T-helper 9 cell (primary cell): ENCODE measurements at places on chromosomes 3 and 15.

DNA sequence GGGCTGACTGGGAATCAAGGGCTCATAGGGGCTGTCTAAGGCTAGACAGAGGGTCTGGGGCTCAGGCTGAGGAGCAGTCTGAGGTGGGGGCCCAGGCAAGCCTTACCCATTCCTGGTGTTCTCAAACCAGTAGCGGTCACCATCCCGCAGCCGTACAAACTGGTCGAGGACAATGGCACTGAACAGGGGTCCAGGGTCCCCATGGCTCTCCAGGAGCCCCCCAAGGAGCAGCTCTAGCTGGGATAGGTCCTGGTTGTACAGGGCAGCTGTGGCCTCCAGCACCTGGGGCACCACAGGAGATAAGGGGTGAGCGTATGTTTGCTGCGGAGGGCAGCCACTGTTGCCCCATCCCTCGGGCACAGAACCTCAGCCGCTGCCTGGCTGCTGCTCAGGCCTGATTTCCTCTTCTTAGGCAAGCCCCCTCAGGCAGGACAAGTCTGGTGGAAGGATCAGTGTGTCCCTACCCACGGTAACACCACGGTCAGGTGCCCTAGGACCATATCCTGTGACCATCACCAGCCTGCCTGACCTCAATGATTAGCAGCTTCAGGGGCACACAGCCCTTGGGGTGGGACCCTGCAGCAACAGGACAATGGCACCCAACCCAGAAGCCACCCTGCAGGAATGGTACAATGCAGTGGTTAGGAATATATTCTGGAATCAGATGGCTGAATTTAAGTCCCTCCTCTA, 5.9 kb downstream of the DUOX2 start:
- no peak for DNase-seq

DNA sequence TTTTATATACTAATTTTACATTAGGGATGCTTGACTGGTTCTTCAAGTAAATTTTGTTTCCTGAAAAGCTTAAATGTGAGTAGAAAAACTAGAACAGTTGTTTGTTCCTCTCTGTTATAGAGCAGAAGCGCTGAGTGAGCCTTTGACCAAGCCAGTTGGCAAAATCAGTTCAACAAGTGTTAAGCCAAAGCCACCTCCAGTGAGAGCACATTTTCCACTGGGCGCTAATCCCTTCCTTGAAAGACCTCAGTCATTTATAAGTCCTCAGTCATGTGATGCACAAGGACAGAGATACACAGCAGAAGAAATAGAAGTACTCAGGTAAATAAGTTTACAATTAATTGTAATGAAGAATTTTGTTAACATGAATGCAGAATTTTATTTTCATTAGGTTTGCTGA, 14.6 kb downstream of the CAPN7 start:
- DNase-seq, result no peak

GRCh38 chr3:65751123-65751700, 287.5 kb downstream of the MAGI1 start:
- DNase-seq, result no peak

GRCh38 chr3:127084401-127084990, 101.6 kb downstream of the PLXNA1 start:
- DNase-seq, result no peak

- DNase-seq, result no peak
Measured at GRCh38 chr3:157465741-157466140, 29.1 kb downstream of the PTX3 start.

DNA sequence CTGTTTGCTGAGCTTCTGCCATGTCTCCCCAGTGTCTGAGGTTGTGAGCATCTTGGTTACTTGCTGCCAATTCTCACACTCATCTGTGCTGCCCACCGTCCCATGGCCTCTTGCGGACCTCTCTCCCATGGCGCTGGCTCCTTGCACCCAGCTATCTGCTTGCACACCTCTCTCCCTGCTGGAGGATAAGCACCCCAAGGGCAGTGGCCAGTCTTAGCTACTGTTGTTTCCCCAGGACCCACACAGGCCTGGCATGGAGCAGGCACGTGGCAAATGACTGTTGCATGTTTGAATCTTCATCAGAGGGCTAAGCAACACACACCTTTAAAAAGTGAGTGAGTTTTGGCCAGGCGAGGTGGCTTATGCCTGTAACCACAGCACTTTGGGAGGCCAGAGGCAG, 14.7 kb downstream of the LIPC start:
- DNase-seq, result no peak

DNA sequence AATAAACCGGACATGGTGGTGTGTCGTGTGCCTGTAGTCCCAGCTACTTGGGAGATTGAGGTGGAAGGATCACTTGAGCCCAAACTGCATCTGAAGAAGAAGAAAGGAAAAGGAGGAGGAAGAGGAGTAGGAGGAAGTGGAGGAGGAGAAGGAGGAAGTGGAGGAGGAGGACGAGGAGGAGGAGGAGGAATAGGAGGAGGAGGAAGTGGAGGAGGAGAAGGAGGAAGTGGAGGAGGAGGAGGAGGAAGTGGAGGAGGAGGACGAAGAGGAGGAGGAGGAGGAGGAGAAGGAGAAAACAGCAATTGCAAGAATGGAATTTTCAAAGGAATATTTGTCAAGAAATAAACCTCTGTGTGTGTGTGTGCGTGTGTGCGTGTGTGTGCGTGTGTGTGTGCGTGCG, 528.6 kb downstream of the CADM2 start:
- no peak for DNase-seq

- DNase-seq, result no peak
Measured at GRCh38 chr15:38002883-38003477, 68.5 kb downstream of the TMCO5A start.
